ENCODE measurements at places on chromosomes 1 and 21. TPM values are rescaled to one million over a fixed set of nuclear protein-coding genes. Genes with fewer than 3 reads are reported as not detected.

DNA sequence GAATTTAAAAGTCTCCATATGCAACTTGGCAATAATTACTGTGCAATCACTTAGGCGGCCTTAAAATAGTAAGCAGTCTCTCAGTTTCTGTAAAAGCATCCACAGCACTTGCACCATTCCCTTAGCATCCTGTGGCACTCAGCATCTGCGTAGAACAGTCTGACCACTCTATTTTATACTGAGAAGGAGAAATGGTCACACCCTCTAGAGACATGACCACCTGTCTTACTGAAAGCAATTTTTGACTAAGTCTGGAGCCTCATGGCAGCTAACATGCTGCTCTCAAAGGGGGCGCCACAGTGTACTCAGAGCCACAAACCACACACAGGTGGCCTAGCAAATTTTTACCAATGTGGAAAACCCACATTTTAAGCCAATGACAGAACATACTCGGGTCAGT, 62.0 kb downstream of the KCNK1 start:
- no peak for DNase-seq

DNA sequence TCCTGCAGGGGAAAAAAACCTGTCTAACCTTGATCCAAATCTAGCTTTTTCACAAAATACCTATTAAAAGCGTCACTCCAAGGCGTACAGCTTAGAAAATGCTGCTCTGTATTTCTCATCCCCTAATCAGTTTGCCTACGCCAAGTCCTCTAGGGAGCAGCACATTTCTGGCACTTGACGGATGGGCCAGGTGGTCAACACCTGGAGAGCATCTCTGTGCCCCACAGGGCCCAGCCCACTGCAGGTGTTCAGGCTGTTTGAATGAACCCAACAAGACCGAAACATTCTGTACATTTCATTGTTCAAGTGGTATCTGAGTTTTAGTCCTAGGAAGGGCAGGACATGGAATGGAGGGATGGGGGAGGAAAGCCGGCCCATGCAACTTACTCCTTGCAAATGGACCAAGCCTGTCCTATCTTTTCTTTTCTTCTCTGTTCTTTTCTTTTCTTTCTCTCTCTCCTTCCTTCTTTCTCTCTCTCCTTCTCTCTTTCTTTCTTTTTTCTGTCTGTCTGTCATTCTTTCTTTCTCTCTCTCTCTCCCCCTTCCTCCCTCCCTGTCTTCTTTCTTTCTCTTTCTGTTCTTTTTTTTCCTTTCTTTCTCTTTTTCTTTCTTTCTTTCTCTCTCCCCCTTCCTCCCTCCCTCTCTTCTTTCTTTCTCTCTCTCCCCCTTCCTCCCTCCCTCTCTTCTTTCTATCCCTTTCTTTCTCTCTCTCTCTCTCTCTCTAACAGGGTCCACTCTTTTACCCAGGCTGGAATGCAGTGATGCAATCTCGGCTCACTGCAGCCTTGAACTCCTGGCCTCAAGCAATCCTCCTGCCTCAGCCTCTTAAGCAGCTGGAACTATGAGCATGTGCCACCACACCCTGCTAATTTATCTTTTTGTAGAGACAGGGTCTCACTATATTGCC, 29.1 kb downstream of the IGFN1 start:
- no peak for DNase-seq

DNA sequence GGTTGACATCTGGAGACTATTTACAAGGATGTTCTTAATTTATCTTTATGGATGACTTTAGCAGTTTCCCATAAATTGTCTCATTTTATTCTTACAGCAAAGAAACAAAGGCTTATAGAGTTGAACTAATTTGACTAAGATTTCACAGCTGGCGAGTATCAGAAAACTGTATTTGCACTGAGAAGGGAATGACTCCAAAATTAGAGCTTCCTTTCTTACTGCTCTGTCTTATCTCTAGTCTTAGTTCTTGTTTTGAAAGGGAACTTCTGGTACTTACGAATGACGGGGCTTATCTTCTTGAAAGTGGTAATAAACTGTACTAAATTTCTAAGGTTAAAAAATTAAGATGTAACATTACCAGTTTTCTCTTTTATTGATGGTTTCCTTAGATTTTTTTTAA, 13.6 kb downstream of the CNST start:
- no peak for DNase-seq

Gene BSND
- not detected for total RNA-seq

Gene KRTAP12-2
- not detected for total RNA-seq

Gene S1PR1
- total RNA-seq: 2.4 TPM

Gene CD2
- total RNA-seq: not detected

Gene PTGS2
- total RNA-seq: not detected

Measured in LHCN-M2 (cell line).